ENCODE measurements at places on chromosomes 4 and X. TPM values are rescaled to one million over a fixed set of nuclear protein-coding genes. Genes with fewer than 3 reads are reported as not detected.

GRCh38 chrX:110114260-110114776, 111.4 kb downstream of the TMEM164 start:
- no peak for DNase-seq

The TLL1 gene
- 48.0 TPM for total RNA-seq

DNA sequence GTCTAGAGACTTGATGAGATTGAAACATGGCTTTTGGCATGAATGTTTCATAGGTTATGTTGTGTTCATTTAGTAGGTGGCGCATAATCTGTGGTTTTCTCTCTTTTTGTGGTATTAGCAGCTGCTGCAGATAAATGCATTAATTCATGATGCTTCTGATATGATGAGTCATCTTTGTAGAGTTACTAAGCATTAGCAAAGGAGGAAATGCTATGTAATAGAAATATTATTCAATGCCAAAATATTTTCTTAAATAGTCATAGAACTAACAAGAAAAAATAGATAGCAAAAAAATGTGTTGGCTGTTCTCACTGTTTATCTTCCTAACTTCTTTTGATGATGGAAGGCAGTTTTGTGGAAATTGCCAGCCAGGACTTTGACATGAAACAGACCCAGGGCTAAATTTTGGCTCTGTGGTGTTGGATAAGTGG, 3.6 kb downstream of the ZXDB start:
- DNase-seq: no peak

GRCh38 chr4:101279377-101279871, 67.9 kb downstream of the PPP3CA start:
- no peak for DNase-seq

The SLC49A3 gene
- total RNA-seq: 19.9 TPM

DNA sequence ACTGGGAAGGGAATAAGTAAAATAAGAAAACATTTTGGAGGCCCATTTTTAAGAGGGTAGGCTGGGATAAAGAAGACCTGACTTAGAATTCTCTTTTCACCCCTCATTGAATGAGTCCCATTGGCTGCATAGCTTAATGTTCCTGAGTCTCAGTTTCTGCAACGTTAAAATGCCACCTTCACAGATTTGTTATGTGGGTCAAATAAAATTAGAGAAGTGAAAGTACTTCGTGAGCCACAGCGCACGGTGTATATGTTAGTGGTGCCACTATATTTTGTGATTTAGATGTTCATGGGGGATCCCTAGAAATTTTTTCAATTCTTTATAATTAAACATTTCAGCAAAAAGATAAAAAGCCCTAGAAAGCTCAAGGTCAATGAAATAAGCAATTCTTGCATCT, 109.2 kb upstream of the HS3ST1 start:
- DNase-seq: no peak

GRCh38 chrX:10755439-10756334, 135.3 kb upstream of the MID1 start:
- no peak for DNase-seq

DNA sequence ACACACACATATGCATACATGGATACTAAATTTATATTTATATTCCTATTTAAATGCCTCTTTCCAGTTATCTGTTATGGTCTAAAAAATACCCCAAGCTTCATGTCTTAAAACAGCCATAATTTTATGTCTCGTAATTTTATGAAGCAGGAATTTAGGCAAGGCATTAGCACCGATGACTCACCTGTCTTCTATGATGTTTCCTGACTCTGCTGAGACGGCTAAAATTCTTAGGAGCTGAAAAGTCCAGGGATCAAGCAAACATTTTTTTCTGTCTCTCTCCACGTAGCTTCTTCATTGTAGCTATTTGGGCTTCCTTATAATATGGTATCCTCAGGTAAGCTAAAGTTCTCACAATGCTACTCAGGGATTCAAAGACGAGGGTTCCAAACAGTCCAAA, 930.3 kb downstream of the STIM2 start:
- no peak for DNase-seq
